Activated CD8-positive, alpha-beta memory T cell treated with anti-CD3 and anti-CD28 coated beads for 1 hour (primary cell): ENCODE measurements at places on chromosomes 2 and 18.

DNA sequence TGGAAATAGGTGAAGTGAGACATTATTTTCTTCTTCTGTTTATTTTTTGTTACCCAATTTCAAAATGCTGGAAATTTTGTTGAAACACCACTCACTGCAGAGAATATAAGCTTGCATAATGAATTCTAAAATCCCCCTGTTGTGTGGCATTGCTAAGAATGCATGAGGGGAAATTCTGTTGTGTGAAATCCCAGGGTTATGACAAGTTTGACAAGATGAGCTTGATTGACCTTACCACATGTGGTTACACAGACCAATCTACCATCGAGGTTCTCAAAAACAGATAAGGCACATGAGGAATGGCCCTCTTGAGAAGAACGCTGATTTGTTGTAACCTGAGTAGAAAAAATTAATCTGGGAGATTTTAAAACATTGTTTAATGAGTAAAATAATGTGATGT, 261.6 kb upstream of the MMADHC start:
- DNase-seq = no peak

DNA sequence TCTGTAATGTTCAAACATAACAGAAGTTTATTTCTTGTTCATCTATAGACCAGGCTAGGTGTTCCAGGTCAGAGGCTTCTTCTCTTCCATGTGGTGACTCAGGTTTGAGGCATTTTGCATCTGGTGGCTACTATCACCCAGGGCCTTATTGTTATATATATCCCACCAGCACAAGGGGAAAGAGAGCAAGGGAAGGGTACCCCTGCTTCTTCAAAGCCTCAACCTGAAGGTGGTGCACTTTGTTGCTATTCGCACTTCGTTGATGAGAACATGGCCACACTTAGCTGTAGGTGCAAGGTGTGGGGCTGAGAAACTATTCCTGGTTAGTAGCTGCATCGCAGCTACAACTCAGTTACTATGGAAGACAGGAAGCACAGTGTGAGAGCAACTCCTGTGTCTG, 27.4 kb upstream of the SLC3A1 start:
- DNase-seq = no peak

DNA sequence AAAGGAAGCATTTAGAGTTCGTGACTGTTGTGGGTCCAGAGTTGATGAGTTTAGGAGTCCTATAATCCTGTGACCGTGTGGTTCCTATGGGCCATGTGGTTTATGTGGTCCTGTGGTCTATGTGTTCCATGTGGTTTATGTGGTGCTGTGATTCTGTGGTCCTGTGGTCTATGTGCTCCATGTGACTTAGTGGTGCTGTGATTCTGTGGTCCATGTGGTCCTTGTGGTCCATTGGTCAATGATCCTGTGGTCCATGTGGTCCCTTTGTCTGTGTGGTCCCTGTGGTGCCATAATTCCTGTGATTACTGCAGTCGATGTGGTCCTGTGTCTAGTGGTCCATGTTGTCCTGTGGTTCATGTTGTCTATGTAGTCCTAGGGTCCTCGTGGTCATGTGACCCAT, 167.3 kb downstream of the TMEM18 start:
- DNase-seq = no peak

GRCh38 chr2:58336416-58336815, 95.3 kb upstream of the FANCL start:
- DNase-seq = no peak

GRCh38 chr2:66915237-66915636, 480.3 kb downstream of the MEIS1 start:
- DNase-seq = no peak
